ENCODE measurements at places on chromosomes 3 and 15.

- DNase-seq: no peak
Measured at GRCh38 chr15:94279736-94280135, 48.4 kb downstream of the MCTP2 start.

- no peak for DNase-seq
Measured at GRCh38 chr3:138629526-138629925, 21.0 kb downstream of the FAIM start.

DNA sequence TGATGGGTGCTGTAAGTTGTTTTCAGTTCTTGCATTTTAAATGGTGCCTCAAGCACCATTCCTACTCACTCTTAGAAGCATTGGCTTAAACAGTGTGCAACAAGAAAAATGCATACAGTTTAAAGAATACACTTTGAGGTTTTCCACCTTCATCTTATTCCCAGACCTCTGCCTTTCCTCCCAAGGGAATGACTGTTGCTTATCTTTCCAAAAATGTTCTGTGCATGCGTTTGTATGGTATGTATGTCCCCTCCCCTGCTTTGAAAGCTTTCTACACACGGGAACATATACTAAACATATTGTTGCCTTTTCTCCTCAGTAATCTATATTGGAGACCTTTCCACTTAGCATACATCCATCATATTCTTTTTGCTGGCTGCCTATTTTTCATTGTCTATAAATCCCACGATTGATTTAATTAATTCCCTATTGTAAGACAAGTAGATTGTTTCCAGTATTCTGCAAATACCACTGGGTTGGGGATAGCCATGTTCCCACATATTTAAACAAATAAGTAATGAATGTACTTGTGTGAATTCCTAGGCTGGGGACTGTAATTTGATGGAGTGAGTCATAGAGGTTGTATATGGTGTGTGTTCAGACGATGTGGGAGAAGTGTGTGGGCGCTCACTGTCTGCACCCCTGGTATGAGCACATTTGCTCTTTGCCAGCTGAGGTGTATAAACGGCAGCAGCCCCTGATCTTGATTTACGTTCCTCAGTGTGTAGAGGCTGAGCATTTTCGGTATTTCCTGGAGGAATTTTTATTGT, 5.8 kb downstream of the TRAK1 start:
- no peak for DNase-seq

DNA sequence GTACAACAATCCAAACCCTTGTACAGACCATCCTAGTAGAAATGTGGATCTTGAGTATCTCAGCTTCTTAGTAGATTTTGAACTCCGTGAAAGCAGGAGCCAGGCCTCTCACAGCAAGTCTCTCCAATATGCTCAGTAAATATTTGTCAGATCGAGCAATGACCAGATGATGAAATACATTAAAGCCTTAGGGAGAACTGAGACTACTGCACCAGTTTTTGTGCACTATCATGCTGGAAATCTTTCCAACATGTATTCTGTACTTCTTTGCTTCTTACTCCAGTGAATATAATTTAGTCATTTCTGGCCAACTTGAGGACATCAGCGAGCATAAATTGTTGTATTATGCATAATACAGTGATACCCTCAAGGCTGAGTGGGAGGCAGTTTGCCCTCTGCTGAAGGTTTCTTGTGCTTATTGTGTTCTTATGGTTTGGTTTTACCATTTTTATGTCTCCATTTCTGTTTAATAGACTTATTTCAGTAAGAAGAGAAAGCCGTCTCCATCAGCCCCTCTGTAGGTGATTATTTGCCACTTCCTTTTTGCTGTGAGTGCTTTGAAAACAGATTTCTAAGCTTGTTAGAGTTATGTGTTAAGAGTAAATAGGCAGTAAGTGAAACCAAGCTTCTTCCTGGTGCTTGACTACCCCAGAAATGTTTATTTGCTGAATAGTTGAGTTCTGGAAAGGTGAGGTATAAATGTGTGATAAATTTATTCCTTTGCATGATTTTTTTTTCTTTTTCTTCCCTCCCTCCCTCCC, 147.1 kb downstream of the PGPEP1L start:
- no peak for DNase-seq

DNA sequence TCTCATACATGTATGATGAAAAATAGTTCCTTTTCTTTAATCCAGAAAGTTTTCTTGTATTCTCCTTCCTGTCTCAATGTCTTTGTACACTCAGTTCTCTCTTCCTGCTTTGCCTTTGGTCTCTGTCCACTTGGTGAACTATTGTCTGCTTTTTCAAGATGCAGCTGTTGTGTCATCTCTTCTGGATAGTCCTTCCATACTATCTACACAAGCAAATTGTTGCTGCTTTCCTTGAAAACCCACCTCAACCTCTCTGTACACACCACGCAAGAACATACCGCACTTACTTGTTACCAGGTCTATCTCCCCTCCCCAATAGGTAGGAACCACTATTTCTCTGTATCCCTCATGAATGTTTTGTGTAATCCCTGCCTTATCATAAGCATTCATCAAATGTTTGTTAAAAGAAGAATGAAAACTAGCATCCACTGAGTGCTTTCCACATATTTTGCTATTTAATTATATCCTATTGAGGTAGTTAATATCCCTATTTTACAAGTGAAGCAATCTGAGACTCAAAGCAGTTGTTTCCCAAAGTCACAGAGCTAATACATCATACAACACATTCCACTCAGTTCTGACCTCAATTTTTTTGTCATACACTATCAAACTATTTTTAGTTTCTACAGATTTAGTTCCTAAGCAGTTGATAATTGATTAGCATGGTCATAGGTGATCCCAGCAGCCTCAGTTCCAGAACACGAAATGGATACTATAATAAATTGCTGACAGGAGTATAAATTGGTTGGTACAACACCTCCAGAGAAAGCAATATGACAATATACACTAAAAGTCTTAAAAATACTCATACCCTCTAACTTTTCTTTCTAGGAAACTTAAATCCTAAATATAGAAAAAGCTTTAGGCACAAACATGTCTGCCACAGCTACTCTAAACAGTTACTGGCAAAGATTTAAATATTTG, 19.6 kb downstream of the HACL1 start:
- no peak for DNase-seq

DNA sequence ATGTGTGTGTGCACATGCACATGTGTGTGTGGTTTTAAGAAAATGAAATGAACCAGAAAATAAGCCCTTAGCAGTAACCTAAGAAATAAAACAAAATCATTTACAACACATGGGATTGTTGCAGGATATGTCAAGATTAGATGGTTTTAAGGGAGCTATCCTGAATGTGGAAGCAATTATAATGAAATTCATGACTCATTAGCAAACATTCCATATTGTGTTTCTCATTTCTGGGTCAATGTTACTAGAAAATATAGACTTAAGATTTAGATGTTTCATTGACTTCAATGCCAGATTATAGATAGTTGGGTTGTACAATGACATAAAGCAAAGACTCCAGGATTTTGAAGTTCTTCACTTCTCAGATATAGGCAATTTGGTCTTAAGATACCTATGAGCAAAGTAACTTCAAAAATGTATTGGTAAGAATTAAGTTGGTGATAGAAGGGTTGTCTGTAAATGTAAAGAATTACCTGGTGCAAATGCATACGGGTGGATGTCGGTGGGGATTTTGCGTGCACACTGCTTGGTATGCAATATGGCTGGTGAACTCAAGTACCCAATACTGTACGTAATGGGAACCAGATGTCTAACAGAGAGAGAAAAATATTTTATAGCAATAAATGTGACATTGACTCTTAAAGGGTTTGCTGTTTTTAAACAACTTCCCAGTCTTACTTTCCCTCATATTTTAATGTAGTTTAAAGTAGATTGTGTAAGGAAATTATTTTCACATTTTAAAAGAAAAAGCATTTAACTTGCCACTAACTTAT, 53.9 kb upstream of the NR2F2 start:
- DNase-seq: no peak

- no peak for DNase-seq
Measured at GRCh38 chr3:26375843-26376530, 246.6 kb upstream of the LRRC3B start.

- no peak for DNase-seq
Measured at GRCh38 chr15:70167155-70167554, 69.4 kb upstream of the TLE3 start.

DNA sequence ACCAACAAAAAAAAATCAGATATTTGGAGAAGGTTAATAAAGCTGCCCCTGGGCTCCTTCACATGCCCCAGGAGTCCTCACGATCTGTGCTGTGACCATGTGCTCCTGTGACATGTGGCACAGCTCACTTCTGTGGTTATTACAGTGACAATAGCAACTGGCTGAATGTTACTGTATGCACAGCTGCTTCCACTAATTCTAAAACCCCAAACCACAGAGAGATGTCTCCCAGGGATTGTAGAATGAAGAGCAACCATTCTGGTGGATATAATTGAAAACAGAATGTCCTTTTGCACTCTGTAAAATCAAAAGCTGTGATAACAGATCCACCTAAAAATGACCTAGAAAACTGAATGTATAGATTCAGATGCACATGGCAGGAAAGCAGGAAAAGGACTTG, 489.2 kb upstream of the CNTN4 start:
- DNase-seq: no peak

Data from amygdala (tissue), 56 donors.